ENCODE measurements at places on chromosomes 12 and 14. TPM values are rescaled to one million over a fixed set of nuclear protein-coding genes. Genes with fewer than 3 reads are reported as not detected.

The GLS2 gene
- total RNA-seq: 23.9 TPM

The MORN3 gene
- total RNA-seq: 4.5 TPM

The PCED1B gene
- total RNA-seq: not detected

The PGF gene
- 10.5 TPM for total RNA-seq

The TOMM20L gene
- not detected for total RNA-seq

The INSM2 gene
- total RNA-seq: not detected

The PAH gene
- not detected for total RNA-seq

The SLC2A14 gene
- total RNA-seq: 1.9 TPM

The LBHD2 gene
- total RNA-seq: not detected

The DIO2 gene
- total RNA-seq: 11.6 TPM

The CLEC2D gene
- total RNA-seq: 12.2 TPM

GRCh38 chr14:100667656-100668055 lies 59.0 kb upstream of the DLK1 start:
- DNase-seq: no peak

DNA sequence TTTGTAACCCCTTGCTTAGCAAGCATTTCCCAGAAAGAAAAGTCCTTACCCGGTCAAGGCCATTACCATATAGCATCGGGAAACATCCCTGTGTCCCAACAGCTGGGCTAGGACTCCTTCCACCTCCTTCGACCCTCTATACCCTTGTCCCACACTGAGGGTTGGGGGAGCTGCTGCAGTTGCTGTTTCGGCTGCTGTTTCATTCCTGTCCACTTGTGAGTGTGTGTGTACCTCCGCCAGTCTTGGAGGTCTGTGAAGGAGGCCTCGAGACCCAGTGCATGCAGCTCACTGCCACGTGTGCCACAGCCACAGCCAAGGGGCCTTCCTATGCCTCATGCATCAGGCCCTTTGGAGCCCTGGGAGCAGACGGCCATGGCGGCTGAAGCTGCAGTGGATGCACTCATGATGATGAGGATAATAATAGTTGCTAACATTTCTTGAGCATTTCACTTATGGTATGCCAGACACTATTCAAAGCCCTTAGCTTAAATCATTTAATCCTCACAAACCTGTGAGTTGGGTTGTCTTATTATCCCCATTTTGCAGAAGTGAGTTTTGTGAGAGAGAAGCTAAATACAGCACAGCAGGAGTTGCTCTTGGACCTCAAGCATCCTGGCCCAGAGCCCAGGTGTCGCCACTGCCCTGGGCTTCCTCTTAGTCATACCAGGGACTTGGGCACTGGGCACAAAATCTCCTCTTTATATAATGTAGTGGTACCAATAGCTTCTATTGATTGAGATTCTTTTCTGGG lies 156.5 kb downstream of the PRKCH start:
- no peak for DNase-seq

- no peak for DNase-seq
Measured at GRCh38 chr14:69710378-69710777, 56.6 kb upstream of the SRSF5 start.

- DNase-seq: no peak
Measured at GRCh38 chr14:72856530-72857266, 37.2 kb downstream of the DPF3 start.

GRCh38 chr14:91929700-91930099 lies 17.8 kb downstream of the FBLN5 start:
- no peak for DNase-seq

GRCh38 chr12:124147575-124147974 lies 147.3 kb upstream of the RFLNA start:
- no peak for DNase-seq

DNA sequence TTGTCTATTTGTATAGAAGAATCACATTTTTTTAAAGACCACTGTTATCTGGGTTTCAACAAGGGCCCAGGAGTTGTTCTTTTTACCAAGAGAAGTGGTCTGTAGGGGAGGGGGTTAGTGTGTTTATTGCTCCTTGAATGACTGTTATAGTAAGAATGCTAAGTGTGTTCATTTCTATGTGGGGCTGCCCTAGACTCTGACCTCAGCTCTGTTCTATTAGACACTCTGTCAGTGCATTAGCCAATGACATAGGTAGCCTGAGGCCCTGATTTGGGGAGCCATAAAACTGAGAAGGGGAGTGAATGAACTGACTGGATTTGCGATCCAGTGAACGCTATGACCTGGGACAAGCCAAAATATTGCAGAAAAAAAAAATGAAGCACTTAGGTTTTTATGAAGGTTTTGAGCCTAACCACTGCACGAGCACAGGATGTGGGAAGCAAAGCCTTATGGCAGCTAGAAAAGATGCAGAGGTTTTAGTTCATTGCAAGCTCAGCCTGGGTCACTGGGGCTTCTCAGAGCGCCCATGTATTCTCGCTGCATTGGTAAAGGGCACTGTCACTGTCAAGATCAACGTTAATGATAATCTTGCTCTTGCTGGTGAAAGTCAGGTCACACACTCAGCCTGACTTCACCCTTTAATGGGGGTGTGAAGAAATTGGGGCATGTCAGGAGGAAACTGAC lies 63.8 kb downstream of the PRKCH start:
- DNase-seq: no peak

GRCh38 chr12:130280231-130280630 lies 57.5 kb upstream of the PIWIL1 start:
- no peak for DNase-seq

GRCh38 chr12:55850893-55851292 lies 8.2 kb upstream of the MMP19 start:
- DNase-seq: peak; percentile 28

- DNase-seq: no peak
Measured at GRCh38 chr12:30985814-30986452, 59.4 kb downstream of the TSPAN11 start.

- DNase-seq: peak; percentile 67
Measured at GRCh38 chr12:4135919-4136605, 137.5 kb upstream of the CCND2 start.

GRCh38 chr12:24742378-24742777 lies 206.5 kb downstream of the BCAT1 start:
- no peak for DNase-seq

GRCh38 chr12:53657041-53657440 lies 18.8 kb downstream of the ATP5MC2 start:
- DNase-seq: no peak

GRCh38 chr12:115975411-115975810 lies 302.1 kb downstream of the MED13L start:
- DNase-seq: no peak

DNA sequence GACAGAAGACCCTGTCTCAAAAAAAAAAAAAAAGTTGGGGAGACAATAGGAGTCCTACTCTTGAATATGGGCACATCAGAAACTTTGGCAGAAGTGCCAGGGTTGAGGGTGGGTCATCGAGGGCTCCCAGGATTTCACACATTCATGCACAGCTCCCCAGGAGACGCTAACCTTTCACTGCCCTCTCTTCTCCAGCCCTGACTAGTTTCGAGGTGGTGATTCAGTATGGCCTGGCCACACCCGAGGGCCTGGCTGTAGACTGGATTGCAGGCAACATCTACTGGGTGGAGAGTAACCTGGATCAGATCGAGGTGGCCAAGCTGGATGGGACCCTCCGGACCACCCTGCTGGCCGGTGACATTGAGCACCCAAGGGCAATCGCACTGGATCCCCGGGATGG lies 29.4 kb upstream of the LRP1-AS start:
- DNase-seq: no peak

DNA sequence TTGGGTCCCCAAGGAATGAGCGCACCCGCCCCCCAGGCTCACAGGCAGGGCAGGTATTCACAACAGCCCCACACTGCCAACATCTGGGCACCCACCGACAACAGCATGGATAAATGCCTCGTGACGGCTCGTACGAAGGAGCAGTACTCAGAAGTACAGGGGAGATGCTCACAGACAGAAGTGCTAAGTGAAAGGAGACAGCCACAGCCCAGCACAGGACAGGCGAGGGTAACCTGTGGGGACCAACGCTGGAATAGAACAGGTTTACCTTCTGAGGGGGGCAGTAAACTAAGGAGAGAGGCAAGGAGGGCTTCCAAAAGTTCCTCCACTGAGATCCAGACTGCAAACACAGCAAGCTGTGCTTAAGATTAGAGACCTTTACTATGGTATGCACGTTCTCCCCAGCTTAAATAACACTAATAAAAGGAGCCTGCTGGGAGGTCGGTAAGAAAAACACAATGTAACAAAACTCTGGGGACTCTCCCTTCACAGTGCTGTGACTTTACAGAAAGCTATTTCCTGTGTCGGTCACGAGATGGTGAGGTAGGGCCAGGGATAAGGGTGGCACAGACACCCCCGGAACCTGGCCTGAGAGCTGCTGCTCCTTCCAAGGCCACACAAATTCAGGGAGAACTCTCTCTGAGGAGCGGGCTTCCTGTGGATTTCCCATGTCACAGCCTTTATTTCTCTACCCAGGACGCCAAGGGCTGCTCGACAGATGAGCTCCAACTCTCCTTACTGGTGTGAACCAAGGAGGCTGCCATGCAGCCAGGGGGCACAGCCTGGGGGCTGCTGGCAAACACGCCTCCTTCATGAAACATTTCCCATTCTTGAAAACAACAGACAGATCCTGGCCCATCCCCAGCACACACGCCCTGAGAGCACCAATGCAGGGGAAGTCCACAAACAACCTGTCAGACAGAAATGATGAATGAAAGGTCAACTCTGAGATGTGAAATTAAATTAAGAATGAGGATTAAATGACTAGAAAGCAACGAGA lies 26.3 kb downstream of the SLC15A4 start:
- DNase-seq: no peak

GRCh38 chr12:108815875-108816594 lies 41.3 kb downstream of the SSH1 start:
- no peak for DNase-seq

GRCh38 chr14:99982537-99983250 lies 82.5 kb upstream of the EVL start:
- no peak for DNase-seq

DNA sequence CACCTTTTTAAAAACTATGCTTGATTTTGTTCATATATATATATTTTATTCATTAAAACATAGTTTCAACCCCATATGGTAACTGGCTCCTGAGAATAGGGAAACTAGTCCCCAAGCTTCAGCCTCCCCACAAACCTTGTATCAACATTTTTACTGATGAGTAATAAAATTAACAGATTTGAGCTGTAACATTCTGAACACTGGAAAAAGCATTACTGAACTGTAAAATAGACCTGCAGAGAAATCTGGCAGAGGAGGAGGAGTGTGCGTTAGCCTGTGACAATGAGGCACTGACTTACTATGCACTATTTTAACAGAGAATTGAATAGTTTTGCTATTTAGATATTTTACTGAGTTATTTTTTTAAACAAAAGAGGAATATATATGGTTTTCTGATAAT lies 43.1 kb downstream of the FRS2 start:
- DNase-seq: no peak

GRCh38 chr12:83261998-83262397 lies 575.3 kb downstream of the TMTC2 start:
- no peak for DNase-seq

DNA sequence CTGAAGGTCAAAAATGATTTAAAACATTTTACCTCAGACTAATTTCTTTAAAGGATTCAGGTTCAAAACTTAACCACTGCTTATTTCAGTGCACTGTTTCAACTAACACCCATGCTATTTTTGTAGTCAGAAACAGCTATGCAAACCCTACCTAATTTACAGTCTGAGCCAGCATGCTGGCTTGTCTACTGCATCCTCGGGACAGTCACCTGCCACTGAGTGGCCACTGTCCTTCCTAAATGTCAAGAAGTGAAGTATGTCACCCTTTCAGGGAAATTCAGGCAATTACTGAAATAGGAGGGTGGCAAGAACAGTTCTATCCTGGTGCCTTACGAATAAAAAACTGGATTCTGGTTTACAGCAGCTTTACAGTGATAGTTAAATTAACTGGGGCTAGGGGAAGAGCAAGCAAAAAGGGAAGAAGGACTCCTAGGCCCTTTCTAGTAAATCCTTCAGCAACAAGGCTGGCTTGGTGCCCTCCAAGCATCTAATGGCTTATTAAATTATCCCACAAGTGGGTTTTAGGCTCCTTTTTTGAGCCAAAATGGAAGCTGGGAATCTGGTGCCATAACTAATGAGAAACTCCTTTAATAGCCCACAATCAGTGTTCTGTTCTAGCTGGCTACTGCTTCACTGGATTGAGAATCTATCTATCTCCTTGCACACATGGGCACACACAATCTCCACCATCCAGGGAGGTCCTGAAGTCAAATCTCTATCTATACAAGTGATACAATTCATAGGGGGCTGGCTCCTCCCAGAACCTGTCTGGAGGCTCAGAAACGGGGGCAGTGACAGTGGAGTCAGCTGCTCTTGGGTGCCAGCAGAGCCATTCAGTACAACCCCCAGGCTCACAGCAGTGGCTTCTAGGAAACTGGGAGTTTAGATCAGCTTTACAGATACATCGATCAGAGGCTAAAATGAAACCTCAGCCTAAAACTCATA lies 43.4 kb downstream of the SH2B3 start:
- DNase-seq: peak; percentile 52

DNA sequence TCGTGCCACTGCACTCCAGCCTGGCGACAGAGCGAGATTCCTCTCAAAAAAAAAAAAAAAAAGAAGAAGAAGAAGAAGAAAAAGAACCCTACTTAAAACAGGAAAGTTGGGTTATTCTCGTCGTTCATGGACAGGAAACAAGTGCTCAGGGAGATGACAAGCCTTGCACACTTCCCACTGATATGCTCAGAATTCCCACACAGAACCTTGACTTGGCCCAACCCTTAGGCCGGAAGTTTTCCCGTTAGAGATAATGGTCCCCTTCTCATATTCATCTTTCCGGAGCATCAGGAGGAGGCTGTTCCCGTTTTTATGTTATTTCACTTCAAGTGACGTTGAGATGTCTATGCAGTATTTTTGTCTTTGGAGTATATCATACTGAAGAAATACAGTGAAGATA lies 36.2 kb downstream of the APOBEC1 start:
- DNase-seq: no peak

GRCh38 chr14:93744876-93745275 lies 43.4 kb downstream of the PRIMA1 start:
- DNase-seq: no peak

GRCh38 chr12:83057436-83057835 lies 370.7 kb downstream of the TMTC2 start:
- DNase-seq: no peak

Measured in suprapubic skin (tissue), 4 donors.